ENCODE measurements at places on chromosomes 12 and 14. TPM values are rescaled to one million over a fixed set of nuclear protein-coding genes. Genes with fewer than 3 reads are reported as not detected.

TEX52 gene
- not detected for total RNA-seq

DNA sequence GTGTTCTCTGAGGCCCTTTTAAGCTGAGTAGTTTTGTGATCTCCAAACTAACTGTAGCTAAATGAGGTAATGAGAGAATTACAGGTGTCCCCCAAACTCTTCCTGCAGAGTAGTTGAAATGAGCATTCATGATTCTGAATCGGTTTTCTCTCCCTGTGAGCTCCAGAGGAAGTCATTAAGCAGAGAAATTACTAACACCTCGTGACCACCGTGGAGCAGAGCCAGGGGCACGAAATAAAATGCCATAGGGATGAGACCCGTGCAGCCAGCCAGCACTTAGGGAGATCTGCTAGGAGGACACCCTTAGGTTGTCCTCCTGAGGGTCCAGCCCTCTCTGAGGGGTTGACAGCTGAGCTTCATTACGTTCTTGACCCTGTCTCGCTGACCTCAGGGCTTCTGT, 79.5 kb downstream of the SLC25A47 start:
- no peak for ATAC-seq

COL2A1 gene
- not detected for total RNA-seq

GRCh38 chr12:28099871-28100270, 90.4 kb upstream of the CCDC91 start:
- ATAC-seq: no peak

WNT1 gene
- total RNA-seq: not detected

All from gastroesophageal sphincter (tissue), 4 donors.